ENCODE measurements at places on chromosomes 3 and 15.

DNA sequence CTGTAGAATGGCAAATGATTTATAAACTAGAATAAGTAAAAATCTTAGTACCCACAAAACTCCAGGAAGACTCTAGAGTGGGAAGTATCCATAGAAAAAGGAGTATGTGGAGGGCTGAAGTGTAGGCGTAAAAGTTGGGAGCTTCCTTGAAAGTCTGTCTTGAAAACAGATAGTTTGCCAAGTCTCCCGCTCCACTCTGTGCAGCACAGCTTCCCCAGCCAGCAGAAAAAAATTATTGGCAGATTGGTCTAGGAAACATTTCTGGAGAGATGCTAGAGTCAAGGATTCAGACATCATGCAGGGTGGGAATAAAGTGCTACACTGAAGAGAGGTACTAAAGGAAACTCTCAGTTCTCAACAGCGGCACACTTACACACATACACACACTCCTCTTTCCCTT lies 53.4 kb upstream of the CD200R1L start:
- DNase-seq: no peak

DNA sequence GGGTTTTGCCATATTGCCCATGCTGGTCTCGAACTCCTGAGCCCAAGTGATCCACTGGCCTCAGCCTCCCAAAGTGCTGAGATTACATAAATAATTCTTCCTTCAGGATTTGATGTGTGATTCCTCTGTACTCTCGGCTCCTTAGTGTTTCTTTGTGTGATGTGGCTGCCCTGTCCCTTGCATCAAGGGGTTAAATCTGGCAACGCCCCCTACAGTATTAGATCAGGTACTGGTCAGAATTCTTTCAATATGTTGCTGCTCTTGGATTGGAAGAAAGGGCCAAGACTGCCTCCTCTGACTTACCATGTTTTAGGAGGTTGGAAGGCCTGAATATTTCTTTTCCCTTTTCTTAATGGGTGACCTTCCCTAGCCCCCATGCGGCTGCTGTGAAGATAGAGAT lies 390.6 kb upstream of the WNT5A start:
- DNase-seq: no peak

DNA sequence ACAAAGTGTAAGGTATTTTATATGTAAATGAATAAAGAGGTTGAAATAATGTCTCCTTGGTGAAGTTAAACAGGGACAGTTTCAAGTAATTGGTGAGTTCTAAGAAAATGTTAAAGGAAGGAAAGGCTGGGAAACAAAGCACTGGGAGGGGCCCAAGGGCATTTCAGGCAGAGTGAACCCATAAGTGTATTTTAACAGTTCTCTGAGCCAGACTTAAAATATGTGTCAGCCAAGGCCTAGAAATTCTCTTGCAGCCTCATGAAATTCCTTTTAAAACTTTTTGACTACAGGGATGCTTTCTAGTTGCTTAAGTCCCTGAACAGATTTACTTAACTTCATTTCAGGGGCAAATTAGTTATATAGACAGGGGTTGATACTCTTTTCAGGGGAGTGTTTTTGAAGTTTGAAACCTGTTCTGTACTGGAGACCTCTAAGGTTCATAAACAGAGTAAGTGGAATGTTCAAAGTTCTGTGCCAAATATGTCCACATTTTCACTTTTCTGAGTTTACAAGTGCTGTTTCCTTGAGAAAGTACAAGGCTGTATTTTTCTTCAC lies 77.6 kb downstream of the GALK2 start:
- DNase-seq: no peak

DNA sequence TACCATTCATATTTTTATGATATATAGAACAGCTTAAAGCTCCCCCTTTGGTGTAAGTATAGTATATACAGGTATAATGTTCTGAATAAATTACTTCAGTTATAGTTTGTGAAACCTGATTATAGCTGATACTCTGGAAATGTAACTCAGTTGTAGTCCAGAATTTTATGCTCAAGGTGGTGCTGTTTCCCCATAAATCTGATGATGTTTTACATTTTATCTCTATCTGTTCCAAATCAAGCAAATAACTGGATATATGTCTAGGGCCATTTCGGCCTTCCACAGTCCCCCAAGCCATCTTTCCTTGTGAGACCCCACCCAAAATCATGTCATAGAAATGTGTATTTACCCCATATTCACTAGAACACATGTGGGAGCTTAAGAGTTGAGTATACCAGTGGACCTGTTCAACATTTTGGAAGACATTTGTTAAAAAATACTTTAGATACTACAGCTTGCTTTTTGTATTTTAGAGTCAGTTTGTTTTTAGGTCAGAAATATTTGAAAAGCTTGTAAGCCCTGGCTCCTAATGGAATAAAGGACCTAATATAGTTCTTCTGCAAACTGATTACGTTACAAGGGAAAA lies 107.1 kb downstream of the ATG7 start:
- no peak for DNase-seq

DNA sequence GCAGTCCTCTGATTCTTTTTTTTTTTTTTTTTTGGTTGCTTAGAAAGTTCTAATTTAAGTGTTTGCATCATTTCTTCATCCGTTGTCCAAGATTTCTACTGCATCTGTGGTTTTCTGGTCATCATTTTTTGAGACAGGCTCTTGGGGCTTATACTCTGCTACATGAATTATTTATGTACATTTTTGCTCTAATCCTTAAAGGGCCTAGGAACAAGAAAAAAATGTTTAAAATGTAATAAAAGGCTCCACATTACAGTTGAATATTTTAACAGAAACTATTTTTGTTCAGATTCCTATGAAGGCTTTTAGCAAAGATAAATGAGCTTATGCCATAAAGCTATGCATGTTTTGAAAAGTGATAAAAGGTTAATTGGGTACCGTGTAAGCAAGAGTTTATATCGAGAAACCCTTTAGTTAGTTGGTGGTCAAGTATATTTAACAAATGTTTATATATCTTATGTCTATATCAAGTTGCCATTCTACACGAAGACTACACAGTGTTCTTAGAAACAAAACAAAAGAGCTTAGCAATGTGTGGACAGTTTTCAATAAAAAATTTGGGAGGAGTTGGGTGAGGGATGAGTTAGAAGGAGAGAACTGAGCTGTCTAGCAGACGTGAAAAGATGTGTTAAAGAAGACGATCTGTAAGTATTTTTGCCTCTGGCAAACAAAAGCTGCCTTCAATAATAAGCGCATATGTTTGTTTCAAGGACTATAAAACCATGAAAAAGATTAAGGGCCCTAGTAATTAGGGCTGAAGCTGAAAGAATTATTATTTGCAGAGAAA lies 563.6 kb upstream of the NAALADL2 start:
- no peak for DNase-seq

DNA sequence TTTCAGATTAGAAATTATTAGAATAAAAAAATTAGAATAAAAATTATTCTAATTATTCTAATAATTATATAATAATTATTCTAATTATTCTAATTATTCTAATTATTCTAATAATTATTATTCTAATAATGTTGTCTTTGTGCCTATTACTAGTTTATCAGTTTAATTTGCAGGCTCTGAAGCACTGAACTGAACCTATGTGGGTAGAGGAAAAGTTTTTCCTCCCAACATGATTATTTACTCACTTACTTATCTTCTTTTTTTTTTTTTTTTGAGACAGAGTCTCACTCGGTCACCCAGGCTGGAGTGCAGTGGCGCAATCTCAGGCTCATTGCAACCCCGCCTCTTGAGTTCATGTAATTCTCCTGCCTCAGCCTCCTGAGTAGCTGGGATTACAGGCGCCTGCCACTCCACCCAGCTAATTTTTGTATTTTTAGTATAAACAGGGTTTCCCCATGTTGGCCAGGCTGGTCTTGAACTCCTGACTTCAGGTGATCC lies 39.7 kb upstream of the C15orf39 start:
- DNase-seq: no peak

- no peak for DNase-seq
Observed at GRCh38 chr15:80399508-80399907, 4.7 kb upstream of the ARNT2 start.

DNA sequence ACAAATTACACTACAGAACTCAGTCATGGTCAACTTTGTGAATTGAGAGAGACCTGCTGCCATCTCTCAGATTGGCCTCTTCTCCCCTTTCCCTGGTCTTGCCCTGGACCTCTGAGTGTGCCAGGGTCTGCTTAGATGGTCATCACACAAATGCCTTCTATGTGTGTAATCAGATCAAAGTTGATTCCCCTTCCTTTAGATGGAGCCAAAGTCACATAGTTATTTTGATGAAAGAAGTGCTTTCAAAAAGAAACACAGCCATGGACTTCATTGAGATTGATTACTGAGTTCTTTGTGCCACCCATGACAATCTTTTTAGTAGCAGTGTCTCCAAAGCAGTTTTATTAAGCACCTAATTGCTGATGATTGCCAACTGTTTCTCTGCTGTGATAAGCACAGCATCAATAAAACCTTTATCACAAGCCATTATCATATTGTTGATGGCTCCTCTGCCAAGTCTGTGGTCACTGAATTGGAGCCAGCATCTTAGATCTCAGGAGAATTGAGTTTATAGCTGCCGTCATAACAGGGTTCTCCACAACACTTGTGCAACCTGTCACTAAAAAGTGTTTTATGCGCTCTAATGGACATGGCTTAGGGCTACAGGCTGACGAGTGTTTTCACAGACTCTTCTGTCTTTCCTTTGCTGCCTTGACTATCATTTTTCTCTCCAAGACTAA lies 149.7 kb upstream of the NUDT16 start:
- DNase-seq: no peak

GRCh38 chr15:31265871-31266711 lies 60.5 kb upstream of the KLF13 start:
- no peak for DNase-seq

DNA sequence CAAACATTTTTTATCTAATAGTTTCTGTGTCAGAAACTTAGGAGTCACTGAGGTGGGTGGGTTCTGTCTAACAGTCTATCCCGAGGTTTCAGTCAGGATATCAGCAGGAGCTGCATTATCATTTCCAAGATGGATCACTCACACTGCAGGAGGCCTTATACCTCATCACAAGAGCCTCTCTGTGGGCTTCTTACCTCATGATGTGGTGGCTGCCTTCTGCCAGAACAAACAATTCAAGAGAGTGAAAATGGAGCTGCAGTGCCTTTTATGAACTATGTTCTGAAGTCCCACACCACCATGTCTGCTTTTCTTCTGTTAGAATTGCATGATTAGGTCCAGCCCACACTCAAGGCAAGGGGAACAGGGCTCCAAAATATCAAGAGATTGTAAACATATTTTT lies 27.9 kb downstream of the RFX7 start:
- DNase-seq: no peak

All from stimulated activated CD8-positive, alpha-beta memory T cell treated with anti-CD3 and anti-CD28 coated beads, Interleukin-15, amount 100 ng/mL, for 24 hours (primary cell).